ENCODE measurements at places on chromosomes 3 and 15. TPM values are rescaled to one million over a fixed set of nuclear protein-coding genes. Genes with fewer than 3 reads are reported as not detected.

ASB14 gene
- total RNA-seq, result not detected

MYL3 gene
- total RNA-seq, result not detected

NAALADL2 gene
- not detected for total RNA-seq

ZNF385D gene
- not detected for total RNA-seq

SERINC4 gene
- 0.37 TPM for total RNA-seq

ITPKA gene
- 0.35 TPM for total RNA-seq

TMEM158 gene
- total RNA-seq, result 0.54 TPM

MKRN3 gene
- total RNA-seq, result 3.4 TPM

FRMD5 gene
- 0.15 TPM for total RNA-seq

ATP6V1A gene
- total RNA-seq, result 41.7 TPM

DNA sequence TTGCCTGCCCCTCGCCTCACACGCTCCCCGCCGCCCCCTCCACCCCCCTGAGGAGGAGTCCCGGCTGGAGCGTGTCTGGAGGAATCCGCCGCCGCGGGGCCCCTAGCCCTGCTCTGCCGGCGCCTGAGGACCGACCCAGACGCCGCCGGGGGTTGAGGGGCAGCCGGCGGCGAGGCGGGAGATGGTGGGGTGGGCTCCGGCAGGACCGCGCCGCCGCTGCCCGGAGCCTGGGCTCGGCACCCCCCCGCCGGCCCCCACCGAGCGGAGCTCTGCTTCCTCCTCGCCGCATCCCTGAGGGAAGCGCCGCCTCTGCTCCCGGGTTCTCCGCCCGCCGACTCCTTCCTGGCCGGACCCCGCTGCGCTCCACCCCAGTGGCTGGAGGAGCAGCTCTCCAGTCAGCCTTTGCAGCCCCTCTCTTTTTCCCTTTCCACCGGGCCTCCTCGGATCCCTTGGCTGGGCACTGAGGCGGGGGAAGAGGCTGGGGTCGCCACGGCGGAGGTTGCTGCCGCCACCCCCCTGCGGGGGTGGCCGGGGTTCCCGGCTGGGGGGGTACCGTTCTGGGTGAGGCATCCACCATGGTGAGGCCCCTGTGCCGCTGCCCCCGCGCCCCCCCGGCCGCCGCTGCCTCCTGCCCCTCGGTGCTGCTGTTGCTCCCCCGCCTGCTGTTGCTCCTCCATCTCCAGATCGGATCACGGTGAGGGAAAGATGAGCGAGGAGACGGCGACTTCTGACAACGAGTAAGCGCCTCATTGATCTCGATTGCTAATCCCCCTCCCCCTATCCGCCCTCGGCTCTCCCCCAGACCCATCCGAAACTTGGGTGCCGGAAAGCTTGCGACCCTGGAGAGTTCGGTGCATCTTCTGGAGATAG is at the start of gene SPRED1:
TSS of gene SPRED1 (plus strand) at position 356 of the 870 bp plus-strand sequence. CDS start at position 706, 350 bp downstream.
- H3K27ac ChIP-seq, result peak within 1 kb of the TSS; percentile 55
- peaks cover 32% of the 10 kb centered on the region for H3K4me1 ChIP-seq
- peak within 1 kb of the TSS; percentile 77 for H3K4me3 ChIP-seq
- peaks cover 71% of the 10 kb centered on the region for H3K27me3 ChIP-seq
- no peak for DNase-seq

GRCh38 chr15:85689729-85690128 is 105.0 kb downstream of the KLHL25 start:
- H3K27me3 ChIP-seq, result no peaks in the 10 kb centered on the region
- peak overlapping the region; percentile 93 for H3K4me3 ChIP-seq
- peaks cover 73% of the 10 kb centered on the region for H3K4me1 ChIP-seq
- peak; percentile 78 for DNase-seq
- peak overlapping the region; percentile 98 for H3K27ac ChIP-seq

DNA sequence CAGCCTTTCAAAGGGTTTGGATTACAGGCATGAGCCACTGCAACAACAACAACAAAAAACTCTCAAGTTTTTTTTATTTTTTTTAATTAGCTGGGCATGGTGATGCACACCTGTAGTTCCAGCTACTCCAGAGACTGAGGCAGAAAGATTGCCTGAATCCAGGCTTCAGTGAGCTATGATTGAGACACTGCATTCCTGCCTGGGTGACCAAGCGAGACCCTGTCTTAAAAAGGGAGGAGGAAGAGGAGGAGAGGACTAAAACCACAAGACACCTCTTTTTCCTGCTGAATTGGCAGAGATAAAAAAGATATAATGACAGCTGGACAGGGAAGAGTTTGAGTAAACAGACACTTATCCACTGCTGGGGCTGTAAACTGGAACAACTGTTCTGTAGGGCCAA is 22.7 kb upstream of the CHRNB4 start:
- no peaks in the 10 kb centered on the region for H3K4me1 ChIP-seq
- DNase-seq, result no peak
- no peak overlapping the region for H3K4me3 ChIP-seq
- H3K36me3 ChIP-seq, result no peaks in the 10 kb centered on the region
- H3K27me3 ChIP-seq, result peaks cover 2% of the 10 kb centered on the region
- no peak overlapping the region for H3K27ac ChIP-seq

- H3K4me3 ChIP-seq, result no peak overlapping the region
- H3K27ac ChIP-seq, result no peak overlapping the region
- H3K4me1 ChIP-seq, result no peaks in the 10 kb centered on the region
- H3K27me3 ChIP-seq, result peaks cover 15% of the 10 kb centered on the region
- no peak for DNase-seq
- no peaks in the 10 kb centered on the region for H3K36me3 ChIP-seq
These were observed 280.1 kb upstream of the RASGRP1 start for GRCh38 chr15:38844736-38845135.

- no peak overlapping the region for H3K27ac ChIP-seq
- H3K4me1 ChIP-seq, result peaks cover under 1% of the 10 kb centered on the region
- H3K27me3 ChIP-seq, result peaks cover 20% of the 10 kb centered on the region
These were observed 52.3 kb downstream of the EPHB1 start for GRCh38 chr3:134847349-134847748.

DNA sequence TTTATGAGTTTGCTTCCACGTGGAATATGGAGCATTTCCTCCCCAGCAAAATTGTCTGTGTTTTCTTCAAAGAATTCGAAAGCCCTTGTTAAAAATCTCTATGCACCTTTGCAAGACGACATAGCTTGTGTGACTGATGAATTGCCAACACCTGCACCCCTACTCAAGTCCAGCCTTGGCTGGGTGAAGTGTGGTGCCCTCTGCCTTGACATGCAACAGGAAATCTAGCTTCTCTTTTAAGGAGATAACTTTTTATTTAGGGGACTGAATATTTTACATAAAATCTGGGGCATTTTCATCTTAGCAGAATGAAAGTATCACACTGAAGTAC is 647 bp downstream of the HMG20A start:
- peak; percentile 29 for DNase-seq
- H3K27ac ChIP-seq, result peak overlapping the region; percentile 97
- H3K27me3 ChIP-seq, result no peaks in the 10 kb centered on the region
- H3K36me3 ChIP-seq, result peaks cover 6% of the 10 kb centered on the region

- no peak overlapping the region for H3K27ac ChIP-seq
- H3K36me3 ChIP-seq, result peaks cover 36% of the 10 kb centered on the region
- DNase-seq, result no peak
These were observed 135.1 kb downstream of the TBL1XR1 start for GRCh38 chr3:177062052-177062732.

GRCh38 chr3:20912406-20912805 is 726.4 kb upstream of the SGO1 start:
- H3K4me1 ChIP-seq, result no peaks in the 10 kb centered on the region
- H3K36me3 ChIP-seq, result no peaks in the 10 kb centered on the region
- no peak for DNase-seq
- no peak overlapping the region for H3K27ac ChIP-seq
- no peak overlapping the region for H3K4me3 ChIP-seq

- H3K36me3 ChIP-seq, result no peaks in the 10 kb centered on the region
- no peak for DNase-seq
- H3K27ac ChIP-seq, result no peak overlapping the region
- H3K27me3 ChIP-seq, result no peaks in the 10 kb centered on the region
- H3K4me1 ChIP-seq, result no peaks in the 10 kb centered on the region
These were observed 191.9 kb upstream of the LRIG1 start for GRCh38 chr3:66692766-66693150.

- H3K36me3 ChIP-seq, result peaks cover 50% of the 10 kb centered on the region
- H3K27ac ChIP-seq, result peak overlapping the region; percentile 31
- H3K27me3 ChIP-seq, result no peaks in the 10 kb centered on the region
These were observed 15.5 kb upstream of the SCAANT1 start for GRCh38 chr3:63927422-63928280.

- H3K36me3 ChIP-seq, result no peaks in the 10 kb centered on the region
- no peak overlapping the region for H3K4me3 ChIP-seq
- H3K27ac ChIP-seq, result no peak overlapping the region
- H3K27me3 ChIP-seq, result peaks cover 3% of the 10 kb centered on the region
These were observed 99.9 kb downstream of the PLD1 start for GRCh38 chr3:171710359-171710758.

DNA sequence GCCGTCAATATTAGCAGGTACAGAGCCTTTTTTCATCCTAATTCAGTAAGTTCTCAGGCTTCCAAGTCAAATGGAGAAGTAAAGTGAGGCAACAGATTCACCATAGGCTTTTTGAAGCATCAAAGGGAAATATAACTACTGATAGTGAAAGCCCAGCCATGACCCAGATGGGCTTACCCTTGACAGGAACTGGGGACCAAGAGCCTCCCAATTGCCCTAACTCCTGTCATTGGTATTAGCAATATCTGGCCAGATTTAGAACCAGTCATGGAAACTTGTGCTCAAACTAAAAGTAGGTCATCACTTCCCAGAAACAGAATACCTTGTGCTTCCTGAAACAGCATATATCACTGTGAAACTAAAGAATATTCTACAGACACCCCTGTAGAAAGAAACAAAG is 33.0 kb downstream of the NME9 start:
- no peaks in the 10 kb centered on the region for H3K27me3 ChIP-seq
- H3K27ac ChIP-seq, result no peak overlapping the region
- DNase-seq, result no peak
- H3K4me1 ChIP-seq, result peaks cover 12% of the 10 kb centered on the region
- H3K4me3 ChIP-seq, result no peak overlapping the region

GRCh38 chr15:70856884-70857561 is 3.1 kb upstream of the LARP6 start:
- peaks cover 4% of the 10 kb centered on the region for H3K4me1 ChIP-seq
- H3K27me3 ChIP-seq, result peaks cover 43% of the 10 kb centered on the region
- no peak overlapping the region for H3K27ac ChIP-seq

DNA sequence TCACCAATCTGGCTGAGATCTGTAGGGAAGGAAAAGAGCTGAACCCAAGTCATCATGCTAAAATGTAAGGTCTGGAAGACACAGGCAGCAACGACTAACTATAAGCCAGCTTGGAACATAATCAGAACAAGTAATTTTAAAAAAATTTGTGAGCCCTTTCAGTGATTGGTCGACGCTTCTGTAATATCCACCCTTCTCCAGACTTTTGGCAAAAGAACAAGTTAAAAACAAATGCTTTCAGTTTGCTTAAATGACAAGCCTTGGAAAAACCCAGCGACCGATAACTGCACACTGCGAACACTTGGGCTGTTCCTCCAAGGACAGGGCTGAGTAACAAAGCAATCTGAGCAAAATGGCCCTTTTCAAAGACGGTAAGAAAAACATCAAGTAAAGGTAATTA is 49.6 kb downstream of the PCSK6 start:
- H3K27me3 ChIP-seq, result peaks cover 21% of the 10 kb centered on the region
- no peak overlapping the region for H3K27ac ChIP-seq
- H3K4me3 ChIP-seq, result no peak overlapping the region
- no peaks in the 10 kb centered on the region for H3K36me3 ChIP-seq
- H3K4me1 ChIP-seq, result peaks cover 1% of the 10 kb centered on the region

DNA sequence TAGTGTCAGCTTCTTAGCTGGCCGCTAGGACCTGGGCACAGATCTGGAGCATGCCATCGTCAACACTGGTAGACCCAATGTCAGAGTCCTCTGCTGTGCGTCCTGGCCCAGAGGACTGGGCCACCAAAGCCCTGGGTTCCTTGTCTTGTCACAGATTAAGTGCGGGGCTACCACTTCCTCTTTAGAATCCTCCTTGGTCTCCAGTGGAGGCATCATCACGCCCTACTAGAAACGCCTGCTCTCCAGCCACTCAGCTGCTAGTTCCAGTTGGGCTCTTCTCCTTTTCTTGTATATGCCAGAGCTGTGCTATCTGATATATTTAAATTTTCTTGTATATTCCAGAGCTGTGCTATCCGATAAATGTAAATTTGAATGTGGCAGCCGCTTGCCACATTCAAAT is 11.2 kb downstream of the PPCDC start:
- no peak for DNase-seq
- no peak overlapping the region for H3K27ac ChIP-seq
- peaks cover 59% of the 10 kb centered on the region for H3K4me1 ChIP-seq

DNA sequence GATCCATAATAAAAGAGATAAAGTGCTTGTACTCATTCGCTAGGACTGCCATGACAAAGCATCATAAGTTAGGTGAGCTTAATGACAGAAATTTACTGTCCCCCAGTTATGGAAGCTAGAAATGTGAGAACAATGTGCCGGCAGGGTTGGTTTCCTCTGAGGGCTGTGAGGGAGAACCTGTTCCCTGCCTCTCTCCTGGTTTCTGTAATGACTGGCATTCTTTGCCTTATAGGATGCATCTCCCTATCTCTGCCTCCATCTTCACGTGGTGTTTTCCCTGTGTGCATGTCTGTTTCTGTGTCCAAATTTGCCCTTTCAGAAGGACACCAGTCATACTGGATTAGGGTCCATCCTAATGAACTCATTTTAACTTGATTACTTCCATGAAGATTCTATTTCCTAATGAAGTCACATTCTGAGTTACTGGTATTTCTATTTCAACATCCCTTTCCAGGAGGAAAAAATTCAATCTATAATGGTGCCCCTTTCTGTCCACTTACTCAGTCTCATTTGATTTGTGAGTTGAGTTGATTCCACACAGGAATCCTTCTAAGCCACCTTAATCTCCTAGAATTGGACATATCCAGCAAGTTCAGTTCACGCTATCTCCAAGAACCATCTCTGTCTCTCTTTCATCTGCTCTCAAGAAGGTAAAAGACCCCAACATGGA is 71.2 kb upstream of the LIPC start:
- H3K4me3 ChIP-seq, result no peak overlapping the region
- H3K4me1 ChIP-seq, result peaks cover 47% of the 10 kb centered on the region
- peaks cover 5% of the 10 kb centered on the region for H3K27me3 ChIP-seq
- peaks cover 11% of the 10 kb centered on the region for H3K36me3 ChIP-seq

GRCh38 chr15:56804938-56805337 is 71.6 kb upstream of the ZNF280D start:
- DNase-seq, result no peak
- no peak overlapping the region for H3K27ac ChIP-seq
- peaks cover 10% of the 10 kb centered on the region for H3K27me3 ChIP-seq
- peaks cover 2% of the 10 kb centered on the region for H3K36me3 ChIP-seq
- H3K4me1 ChIP-seq, result peaks cover 4% of the 10 kb centered on the region
- H3K4me3 ChIP-seq, result no peak overlapping the region

DNA sequence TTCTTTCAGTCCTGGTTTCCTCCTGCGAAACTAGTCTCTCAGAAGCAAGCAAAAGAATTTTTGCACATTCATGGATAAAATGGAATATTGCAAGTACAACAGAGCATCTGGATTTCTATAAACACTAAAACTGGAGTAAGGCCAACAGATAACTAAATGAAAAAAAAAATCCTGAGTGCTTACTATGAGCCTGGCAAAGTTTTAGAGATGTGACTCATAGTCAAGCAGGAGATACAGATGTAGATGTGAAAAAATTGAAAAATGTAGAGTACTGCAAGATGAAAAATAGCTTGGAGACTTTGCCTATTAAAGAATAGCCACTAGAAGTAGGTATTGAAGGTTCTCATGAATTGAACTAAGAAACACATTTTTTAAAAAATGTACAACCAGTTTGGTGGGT is 397.4 kb downstream of the OTOL1 start:
- H3K4me3 ChIP-seq, result no peak overlapping the region
- no peaks in the 10 kb centered on the region for H3K4me1 ChIP-seq
- H3K27ac ChIP-seq, result no peak overlapping the region
- H3K27me3 ChIP-seq, result no peaks in the 10 kb centered on the region
- DNase-seq, result no peak
- no peaks in the 10 kb centered on the region for H3K36me3 ChIP-seq

Data from activated CD4-positive, alpha-beta T cell treated with anti-CD3 and anti-CD28 coated beads, Interleukin-2, amount 10 ng/mL, durations not matched to agents 7 days and 5 days (primary cell).